ENCODE measurements at places on chromosomes 13 and 19. TPM values are rescaled to one million over a fixed set of nuclear protein-coding genes. Genes with fewer than 3 reads are reported as not detected.
A peak's percentile ranks its signal among the peaks of the same experiment; 100 is the strongest.

The S1PR4 gene
- 0.34 TPM for polyA plus RNA-seq

The KCNN1 gene
- polyA plus RNA-seq = 0.63 TPM

The MBD3L2 gene
- not detected for polyA plus RNA-seq

The ZNF99 gene
- 0.23 TPM for polyA plus RNA-seq

The LEUTX gene
- polyA plus RNA-seq = not detected

GRCh38 chr19:23071147-23071511 is 45.7 kb upstream of the ZNF730 start:
- DNase-seq = peak; percentile 43

GRCh38 chr13:111233080-111233479 is 87.4 kb upstream of the TEX29 start:
- no peak for DNase-seq

DNA sequence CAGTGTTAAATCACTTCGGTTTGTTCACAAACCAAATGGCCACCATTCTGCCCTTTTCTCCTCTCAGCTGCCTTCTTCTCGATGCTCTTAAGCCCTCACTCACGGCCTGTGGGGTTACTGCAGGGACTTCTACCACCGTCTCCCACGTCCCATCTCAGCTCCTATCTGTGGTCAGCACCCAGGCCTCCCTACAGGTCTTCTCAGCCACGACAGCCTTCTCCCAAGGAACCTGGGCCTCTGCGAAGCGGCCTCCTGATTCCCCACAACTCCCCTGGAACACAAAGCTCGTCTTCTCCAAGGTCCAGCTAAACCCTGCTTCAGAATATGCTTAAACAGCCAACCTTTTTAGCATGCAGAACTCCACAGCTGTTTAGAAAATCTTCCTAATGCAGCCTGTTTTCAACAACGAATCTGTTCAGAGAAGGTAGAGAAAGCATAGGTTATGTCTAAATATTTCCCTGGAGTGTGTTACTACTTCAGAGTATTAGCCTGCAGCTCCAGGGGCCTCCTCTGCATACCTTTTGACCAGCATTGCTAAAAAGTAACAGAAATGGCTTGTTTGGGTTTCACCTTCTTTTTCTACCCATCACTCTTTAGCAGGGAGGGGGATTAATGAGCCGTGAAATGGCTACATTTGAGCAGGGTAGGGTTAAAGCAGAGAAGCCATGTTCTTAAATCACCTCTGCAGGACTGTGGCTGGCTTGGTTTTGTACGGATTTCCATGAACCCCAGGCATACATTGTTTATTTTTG is 104.0 kb downstream of the COL4A2 start:
- DNase-seq = no peak

DNA sequence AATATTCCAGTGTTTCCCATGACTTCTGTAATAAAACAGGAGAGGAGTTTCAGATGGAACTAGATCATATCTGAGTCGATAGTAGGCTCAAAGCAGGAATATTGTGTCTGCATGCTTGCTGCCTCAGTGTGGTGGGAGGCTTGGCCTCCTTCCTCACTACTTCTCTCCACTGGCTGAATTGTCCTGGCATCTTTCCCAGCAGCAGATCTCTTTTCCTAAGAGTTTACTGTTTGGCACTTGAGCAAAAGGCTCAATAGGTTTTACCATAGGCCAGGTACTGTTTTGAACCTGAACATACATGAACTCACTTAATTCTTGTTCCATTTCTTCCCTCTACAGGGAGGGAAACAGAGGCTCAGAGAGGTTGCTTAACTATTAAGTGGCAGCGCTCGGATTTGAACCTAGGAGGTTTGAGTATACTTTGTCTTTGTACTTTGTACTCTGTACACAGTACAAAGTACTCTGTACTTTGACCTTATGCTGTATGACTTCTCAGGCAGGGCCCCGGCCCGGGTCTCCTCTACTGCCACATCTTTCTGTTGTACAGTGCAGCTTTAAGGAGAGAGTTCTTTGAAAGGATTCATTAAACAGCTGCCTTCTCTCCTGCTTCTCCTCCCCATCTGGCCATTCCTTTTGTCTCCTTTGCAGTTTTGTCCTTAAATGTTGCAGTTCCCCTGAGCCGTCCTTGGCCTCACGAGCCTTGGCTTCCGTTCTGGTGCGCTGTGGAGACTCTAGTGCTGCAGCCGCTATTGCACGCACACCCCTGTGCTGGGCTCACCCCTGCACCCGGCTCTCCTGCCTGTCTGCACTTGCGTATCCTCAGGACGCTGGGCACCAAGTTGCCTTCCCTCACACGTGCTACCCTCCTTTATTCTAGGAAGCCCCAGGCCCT is 8.1 kb downstream of the B3GLCT start:
- peak; percentile 61 for DNase-seq

DNA sequence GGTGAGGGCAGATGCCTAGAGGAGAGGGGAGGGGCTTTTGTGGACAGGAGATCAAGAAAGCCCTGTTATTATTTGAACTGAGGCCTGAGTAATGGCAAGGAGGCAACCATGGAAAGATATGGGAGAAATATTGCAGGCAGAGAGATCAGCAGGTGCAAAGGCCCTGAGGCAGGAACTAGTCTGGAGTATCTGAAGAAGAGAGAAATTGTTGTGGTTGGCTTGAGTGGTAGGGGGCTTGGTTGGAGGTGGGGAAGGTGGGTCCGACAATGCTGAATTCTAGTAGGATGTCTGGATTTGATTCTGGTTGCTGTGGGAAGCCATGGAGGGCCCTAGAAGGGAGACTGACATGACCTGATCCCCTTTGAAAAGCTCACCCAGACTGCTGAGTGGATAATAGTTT is 2.4 kb upstream of the URI1 start:
- no peak for DNase-seq

The HIPK4 gene
- 1.6 TPM for polyA plus RNA-seq

The KL gene
- 2.6 TPM for polyA plus RNA-seq

The TPTE2 gene
- polyA plus RNA-seq = not detected

The FFAR3 gene
- not detected for polyA plus RNA-seq

DNA sequence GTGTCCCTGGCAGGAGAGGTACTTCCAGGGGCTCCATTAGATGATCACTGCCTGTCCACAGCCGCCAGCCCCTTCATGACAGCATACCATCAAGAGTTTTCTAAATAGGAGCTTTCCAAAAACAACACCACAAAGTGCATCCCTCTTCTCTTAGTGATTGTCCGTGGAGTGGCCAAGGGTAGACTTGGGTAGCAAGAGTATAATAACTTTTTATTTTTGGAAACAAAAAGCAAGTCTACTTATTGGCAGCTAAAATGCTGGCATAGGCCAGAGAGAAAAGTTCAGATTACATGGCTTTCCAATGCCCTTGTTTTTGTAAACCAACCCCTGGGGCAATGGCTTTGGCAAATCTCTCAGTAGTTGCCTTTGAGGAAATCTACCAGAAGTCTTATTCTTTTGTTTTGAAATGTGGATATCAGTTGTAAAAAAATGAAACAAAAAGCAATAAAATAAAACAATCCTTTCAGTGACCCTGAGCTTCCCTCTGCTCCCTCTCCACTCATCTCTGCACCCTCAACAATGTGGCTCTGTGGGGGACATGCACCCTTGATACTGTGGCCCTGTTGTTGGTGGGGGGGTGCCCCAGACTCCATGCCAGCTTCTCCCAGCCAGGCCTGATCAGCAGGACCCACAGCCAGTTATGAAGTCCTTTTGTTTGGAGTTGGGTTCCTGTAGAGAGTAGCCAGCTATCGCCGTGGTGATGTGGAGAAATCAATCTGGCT is 294.1 kb downstream of the DLEU7 start:
- no peak for DNase-seq

GRCh38 chr19:6686628-6686975 is 16.6 kb upstream of the TNFSF14 start:
- DNase-seq = no peak

The DNAJC15 gene
- 19.1 TPM for polyA plus RNA-seq

- DNase-seq = no peak
Observed at GRCh38 chr13:97499181-97499580, 65.2 kb downstream of the RAP2A start.

- DNase-seq = no peak
Observed at GRCh38 chr19:5808120-5808816, 3.4 kb downstream of the NRTN start.

DNA sequence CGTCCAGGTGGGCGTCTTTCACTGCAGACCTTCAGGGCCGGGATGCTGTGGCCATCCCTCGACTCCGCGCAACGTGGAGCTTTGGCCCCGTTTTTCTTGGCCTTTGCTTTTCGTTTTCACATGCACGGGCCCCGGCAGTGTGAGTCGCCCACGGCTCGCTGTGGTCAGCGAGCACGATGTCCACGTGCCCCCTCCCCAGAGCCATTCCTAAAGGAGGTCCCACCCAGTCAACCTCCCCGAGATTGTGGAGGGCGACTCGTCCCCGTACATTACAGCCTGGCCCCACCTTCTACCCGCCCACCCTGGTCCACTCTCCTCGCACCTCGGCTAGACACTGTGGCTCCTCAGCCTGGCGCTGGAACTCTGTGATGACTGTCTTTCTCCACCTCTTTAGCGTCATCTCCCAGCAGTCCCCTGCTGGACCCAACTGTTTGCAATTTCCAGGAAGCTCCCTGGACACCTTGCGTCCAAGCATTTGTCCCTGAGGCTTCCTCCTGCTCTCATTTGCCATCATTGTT is 405 bp downstream of the ZNF446 start:
- DNase-seq = peak; percentile 32

- DNase-seq = no peak
Observed at GRCh38 chr19:28847468-28847867, 365.5 kb downstream of the UQCRFS1 start.

The CELF5 gene
- polyA plus RNA-seq = 0.08 TPM

The C19orf67 gene
- polyA plus RNA-seq = not detected

GRCh38 chr13:85797311-85797710 is 1.9 kb downstream of the SLITRK6 start:
- no peak for DNase-seq

The HSH2D gene
- 0.40 TPM for polyA plus RNA-seq

DNA sequence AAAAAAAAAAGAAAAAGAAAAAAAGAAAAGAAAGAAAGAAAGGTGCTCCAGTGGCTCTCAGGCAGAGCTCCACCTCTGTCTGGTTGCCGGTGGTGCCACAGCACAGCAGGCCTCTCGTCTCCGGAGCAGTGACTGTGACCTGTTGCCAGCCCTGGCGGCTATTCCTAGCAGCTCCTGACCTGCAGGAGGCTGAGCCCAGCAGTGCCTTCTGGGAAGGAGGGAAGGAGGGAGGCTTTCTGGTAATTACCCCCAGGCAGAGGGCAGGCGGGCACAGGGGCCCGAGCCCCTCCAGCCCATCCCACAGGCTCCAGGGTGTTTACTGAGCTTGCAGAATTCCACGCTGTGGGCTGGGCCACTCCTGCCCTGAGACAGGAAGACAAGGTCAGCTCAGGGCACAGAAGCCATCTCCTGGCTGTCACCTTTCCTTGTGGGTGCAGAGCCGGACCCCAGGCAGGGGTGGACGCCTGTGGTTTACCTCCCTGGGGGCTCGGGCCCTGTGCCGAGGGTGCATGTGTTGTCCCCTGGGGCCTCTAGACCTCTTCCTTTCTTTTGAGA is 77.9 kb downstream of the GNG7 start:
- DNase-seq = no peak

DNA sequence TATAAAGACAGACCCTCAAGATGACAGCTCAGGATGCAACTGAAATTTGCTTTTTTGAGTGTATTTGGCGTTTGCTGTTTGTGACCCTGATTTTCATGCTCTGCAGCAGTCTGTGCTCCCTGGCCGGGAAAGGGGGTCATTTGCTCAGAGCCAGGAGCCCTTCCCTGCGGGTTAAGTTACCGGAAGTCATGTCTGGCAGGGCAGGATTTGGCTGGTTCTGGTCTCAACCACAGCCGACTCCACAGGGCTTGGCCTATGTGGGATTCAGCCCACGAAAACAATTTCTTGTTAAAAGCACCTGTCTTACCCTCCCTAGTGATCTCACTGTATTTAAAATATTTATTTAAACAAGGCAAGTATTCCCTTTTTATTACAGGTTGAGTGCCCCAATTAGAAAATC is 22.6 kb downstream of the MCF2L start:
- DNase-seq = no peak

GRCh38 chr19:873084-873483 is 13.6 kb downstream of the CFD start:
- DNase-seq = no peak

The NOVA2 gene
- 5.0 TPM for polyA plus RNA-seq

DNA sequence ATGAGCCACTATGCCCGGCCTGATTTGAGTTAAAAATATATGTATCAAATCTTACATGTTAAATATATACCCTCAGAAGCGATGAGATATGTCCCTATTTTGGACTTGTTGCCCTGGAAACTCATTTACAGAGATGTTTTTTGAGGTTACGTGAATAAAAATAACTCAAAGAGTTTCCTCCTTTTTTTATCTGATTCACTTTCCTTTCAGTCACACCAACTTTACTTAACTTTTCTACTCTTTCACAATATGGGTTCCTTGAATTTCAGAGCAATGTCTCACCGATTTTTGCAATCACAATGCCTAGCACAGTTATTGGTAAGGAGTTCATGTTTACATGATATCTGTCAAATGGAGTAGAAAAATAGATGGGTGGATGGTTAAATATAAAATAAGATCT is 2.3 kb downstream of the OR7C2 start:
- DNase-seq = no peak

DNA sequence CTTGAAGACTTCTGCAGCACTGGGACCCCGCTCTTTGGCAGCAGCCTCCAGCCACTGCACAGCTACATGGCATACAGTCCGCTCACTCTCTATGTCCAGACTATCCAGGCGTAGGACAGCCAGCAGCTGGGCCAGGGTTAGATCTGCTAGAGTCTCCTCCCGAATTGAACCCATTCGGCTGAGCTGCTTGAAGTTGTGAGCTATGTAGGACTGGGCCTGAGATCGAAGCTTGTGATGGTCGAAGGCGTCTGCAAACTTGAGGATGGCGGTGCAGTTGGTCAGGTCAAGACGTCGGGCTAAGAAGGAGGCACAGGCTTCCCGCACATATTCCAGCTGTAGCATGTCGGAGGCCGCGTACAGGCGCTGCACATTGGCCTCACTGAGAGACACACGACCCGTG is 900 bp downstream of the KBTBD7 start:
- DNase-seq = no peak
